Lung microvascular endothelial cell (primary cell): ENCODE measurements at places on chromosomes 4 and X. TPM values are rescaled to one million over a fixed set of nuclear protein-coding genes. Genes with fewer than 3 reads are reported as not detected.

- DNase-seq: no peak
These were observed 215.8 kb upstream of the SMIM31 start for GRCh38 chr4:164538097-164538496.

GLRB gene
- total RNA-seq: 9.6 and 29.4 TPM in 2 replicates

NWD2 gene
- not detected in 2 replicates for total RNA-seq

CCDC110 gene
- 0.44 and 0.60 TPM in 2 replicates for total RNA-seq
